ENCODE measurements at places on chromosomes 5 and 9.

DNA sequence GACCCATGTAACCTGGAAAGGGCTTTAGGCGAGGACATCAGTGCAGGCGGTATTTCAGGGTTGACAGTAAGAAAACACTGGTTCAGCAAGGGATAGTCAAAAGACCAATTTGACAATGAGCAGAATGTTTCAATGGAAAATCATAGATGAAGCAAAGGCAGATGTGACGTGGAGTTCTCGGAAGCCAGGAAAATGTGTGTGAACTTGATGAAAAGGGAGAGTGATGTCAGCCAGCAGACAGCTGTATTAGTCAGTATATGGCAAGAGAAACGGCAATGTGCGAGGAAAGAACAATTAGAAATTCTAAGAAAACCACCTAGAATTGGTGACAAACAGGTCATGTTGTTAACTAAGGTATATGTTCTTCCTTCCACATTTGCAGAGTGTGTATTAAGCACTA is 503.9 kb upstream of the DAB2 start:
- no peaks in the 10 kb centered on the region for H3K27me3 ChIP-seq
- no peaks in the 10 kb centered on the region for H3K36me3 ChIP-seq
- peak; percentile 54 for DNase-seq
- H3K27ac ChIP-seq: no peak overlapping the region

- peaks cover 70% of the 10 kb centered on the region for H3K4me1 ChIP-seq
- peaks cover 13% of the 10 kb centered on the region for H3K36me3 ChIP-seq
- peak; percentile 63 for DNase-seq
- no peaks in the 10 kb centered on the region for H3K27me3 ChIP-seq
- peak overlapping the region; percentile 42 for H3K27ac ChIP-seq
These were observed 59.1 kb downstream of the C9orf152 start for GRCh38 chr9:110148891-110149290.

GRCh38 chr9:123149067-123149466 is 115.6 kb downstream of the GPR21 start:
- H3K4me3 ChIP-seq: no peak overlapping the region
- H3K4me1 ChIP-seq: no peaks in the 10 kb centered on the region
- no peaks in the 10 kb centered on the region for H3K36me3 ChIP-seq
- DNase-seq: no peak
- H3K27ac ChIP-seq: no peak overlapping the region
- H3K27me3 ChIP-seq: no peaks in the 10 kb centered on the region

DNA sequence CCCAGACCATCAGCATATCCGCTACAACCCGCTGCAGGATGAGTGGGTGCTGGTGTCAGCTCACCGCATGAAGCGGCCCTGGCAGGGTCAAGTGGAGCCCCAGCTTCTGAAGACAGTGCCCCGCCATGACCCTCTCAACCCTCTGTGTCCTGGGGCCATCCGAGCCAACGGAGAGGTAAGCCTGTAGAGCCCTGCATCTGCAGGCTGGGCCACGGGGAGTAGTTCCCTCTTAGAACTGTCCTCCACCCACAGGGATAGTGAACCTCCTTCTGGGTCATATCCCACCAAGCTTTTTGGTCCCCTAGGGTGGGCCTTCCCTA is 569 bp downstream of the GALT start:
- H3K27ac ChIP-seq: peak overlapping the region; percentile 74
- DNase-seq: no peak
- peaks cover 20% of the 10 kb centered on the region for H3K4me1 ChIP-seq
- no peaks in the 10 kb centered on the region for H3K27me3 ChIP-seq

GRCh38 chr9:84670138-84671041 is 861 bp downstream of the NTRK2 start:
- no peaks in the 10 kb centered on the region for H3K36me3 ChIP-seq
- peak; percentile 24 for DNase-seq
- peak overlapping the region; percentile 72 for H3K4me3 ChIP-seq

DNA sequence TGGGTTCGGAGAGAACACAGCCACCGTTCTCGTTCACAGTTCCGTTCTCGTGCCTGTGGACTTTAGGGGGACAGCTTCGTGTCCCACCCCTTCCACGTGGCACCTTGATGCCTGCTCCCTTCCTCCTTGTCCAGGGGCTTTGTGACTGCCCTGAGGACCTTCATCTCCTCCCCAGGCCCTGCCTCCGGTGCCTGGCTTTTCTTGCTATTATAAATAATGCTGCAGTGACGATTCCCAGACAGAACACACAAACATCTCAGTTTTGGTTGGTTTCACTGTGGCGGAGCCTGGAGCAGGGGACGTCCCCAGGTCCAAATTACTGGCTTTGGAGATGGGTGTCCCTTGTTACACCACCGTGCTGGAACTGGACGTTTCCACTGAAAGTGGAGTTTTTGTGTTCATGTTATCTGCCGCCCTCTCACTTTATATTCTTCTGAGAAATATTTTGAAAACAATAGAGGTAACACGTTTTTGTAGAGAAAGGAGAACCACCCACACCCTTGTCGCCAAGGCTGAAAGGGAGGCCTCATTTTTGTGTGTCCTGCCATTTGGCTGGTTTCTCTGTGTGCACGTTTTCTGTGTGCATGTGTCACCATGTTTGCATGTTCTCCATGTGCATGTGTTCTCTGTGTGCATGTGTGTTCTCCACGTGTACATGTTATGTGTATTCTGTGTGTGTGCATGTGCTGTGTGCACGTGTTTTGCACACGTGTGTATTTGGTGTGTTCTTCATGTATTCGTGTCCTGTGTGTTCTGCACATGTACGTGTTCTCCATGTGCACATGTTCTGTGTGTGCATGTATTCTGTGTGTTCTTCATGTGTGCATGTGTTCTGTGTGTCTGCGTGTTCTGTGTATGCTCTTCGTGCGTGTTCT is 24.2 kb downstream of the WNK2 start:
- H3K27ac ChIP-seq: no peak overlapping the region
- peak overlapping the region; percentile 42 for H3K4me3 ChIP-seq
- no peaks in the 10 kb centered on the region for H3K36me3 ChIP-seq
- peaks cover 10% of the 10 kb centered on the region for H3K4me1 ChIP-seq

GRCh38 chr9:12955510-12956163 is 180.8 kb downstream of the LURAP1L start:
- no peak overlapping the region for H3K27ac ChIP-seq
- H3K27me3 ChIP-seq: no peaks in the 10 kb centered on the region
- peaks cover 7% of the 10 kb centered on the region for H3K4me1 ChIP-seq
- H3K4me3 ChIP-seq: no peak overlapping the region

DNA sequence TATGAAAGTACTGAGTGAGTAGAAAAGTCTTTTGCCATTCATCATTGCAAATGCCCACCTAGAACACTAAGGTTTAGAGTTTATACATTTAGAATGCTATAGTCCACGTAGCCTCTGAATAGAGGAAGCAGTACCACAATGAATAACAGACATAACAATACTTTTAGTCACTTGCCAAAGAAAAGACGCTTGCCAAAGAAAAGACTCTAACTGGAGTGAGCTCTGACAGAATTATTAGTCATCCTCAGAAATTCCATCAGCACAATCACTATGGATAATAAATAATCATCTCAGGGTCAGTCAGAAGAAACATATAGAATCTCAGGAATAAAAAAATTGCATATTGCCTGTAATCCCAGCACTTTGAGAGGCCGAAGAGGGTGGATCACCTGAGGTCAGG is 168.5 kb upstream of the TARS1 start:
- peaks cover 46% of the 10 kb centered on the region for H3K4me1 ChIP-seq
- 0 out of 2 replicates have a peak overlapping the region, but pooled peaks have one; percentile 28 for H3K4me3 ChIP-seq
- H3K36me3 ChIP-seq: no peaks in the 10 kb centered on the region
- H3K27ac ChIP-seq: peak overlapping the region; percentile 80

DNA sequence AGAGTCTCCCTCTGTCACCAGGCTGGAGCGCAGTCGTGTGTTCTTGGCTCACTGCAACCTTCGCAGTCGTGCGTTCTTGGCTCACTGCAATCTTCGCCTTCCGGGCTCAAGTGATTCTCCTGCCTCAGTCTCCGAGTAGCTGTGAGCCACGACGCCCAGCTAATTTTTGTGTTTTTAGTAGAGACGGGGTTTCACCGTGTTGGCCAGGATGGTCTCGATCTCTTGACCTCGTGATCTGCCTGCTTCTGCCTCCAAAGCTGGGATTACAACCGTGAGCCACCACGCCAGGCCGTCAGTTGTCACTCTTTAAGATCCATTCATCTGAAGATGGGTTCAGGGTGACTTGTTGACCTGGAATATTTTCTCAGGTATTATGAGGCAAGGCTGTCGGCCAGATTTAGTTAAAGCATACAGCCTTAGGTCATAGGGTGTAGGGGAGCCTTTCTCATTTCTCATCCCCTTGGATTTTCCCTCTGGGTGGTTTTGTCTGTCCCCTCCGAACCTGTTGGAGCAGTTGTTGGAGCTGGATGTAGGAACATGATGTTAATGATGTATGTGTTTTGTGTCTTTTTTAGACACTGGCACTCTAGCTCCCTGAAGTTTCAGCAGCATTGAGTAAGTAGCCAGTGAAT is 1.6 kb downstream of the SLC22A5 start:
- H3K4me1 ChIP-seq: peaks cover 5% of the 10 kb centered on the region
- no peak for DNase-seq
- no peak overlapping the region for H3K27ac ChIP-seq
- H3K36me3 ChIP-seq: no peaks in the 10 kb centered on the region

DNA sequence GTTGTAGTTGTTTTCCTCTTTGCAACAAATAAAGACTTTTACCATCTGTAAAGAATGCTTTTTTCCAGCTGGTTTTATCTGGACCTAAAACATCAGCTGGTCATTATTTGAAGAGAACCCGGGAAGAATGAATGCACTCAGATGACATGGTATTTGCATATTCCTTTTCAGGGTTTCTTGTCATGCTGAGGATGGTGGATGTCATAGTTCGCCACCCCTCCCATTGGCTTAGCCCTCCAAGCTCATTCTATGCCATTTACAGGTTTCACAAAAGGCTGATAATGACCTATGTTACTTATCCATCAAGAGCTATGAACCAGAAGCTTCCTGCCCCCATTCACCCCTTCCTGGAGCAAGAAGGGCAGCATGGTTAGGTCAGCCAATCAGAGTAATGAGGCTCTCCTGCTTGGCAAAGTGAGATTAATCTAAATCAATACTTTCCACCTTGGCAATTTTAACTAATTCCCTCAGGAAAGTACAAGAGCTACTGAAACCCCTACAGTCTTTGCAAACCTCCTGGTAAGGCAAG is 440.5 kb upstream of the TLE4 start:
- DNase-seq: no peak
- peaks cover 12% of the 10 kb centered on the region for H3K4me1 ChIP-seq
- H3K27ac ChIP-seq: no peak overlapping the region
- H3K27me3 ChIP-seq: no peaks in the 10 kb centered on the region

DNA sequence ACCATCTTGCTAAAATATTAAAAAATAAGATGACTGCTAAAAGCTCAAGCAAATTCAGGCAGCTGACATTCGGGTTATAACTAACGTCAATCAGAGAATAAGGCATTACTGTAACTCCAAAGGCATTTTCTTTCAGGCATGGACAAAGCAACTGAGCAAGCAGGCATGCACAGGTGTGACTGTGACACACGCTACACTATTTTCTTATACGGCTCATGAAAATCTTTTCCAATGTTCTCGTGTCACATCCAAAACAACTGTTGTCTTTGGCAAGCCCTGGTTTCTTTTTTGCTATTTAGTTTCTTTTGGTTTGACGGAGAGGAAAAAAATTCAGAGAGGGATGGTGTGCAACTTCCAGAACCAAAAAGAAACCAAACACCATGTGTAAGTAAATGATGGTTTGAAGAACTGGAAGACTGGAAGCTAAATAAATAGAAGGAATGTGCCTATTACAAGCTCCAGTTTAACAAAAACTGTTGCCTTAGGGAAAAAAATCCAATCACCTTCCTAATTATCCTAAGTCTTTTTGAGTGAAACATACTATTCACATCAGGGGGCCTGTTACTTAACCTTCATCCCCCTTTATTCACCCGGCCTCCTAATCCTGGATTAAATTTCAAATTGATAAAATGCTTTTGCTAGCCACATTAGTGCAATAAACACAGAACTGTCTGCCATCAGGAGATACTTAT is 277.6 kb downstream of the PSAT1 start:
- no peaks in the 10 kb centered on the region for H3K36me3 ChIP-seq
- no peak overlapping the region for H3K27ac ChIP-seq
- no peak for DNase-seq
- peaks cover 5% of the 10 kb centered on the region for H3K27me3 ChIP-seq
- no peak overlapping the region for H3K4me3 ChIP-seq
- no peaks in the 10 kb centered on the region for H3K4me1 ChIP-seq

- no peak for DNase-seq
- H3K27ac ChIP-seq: no peak overlapping the region
- no peaks in the 10 kb centered on the region for H3K27me3 ChIP-seq
- H3K4me3 ChIP-seq: no peak overlapping the region
These were observed 245.7 kb upstream of the IRX1 start for GRCh38 chr5:3349704-3350565.

- H3K4me1 ChIP-seq: peaks cover 8% of the 10 kb centered on the region
- no peaks in the 10 kb centered on the region for H3K36me3 ChIP-seq
- DNase-seq: no peak
These were observed 125.1 kb upstream of the COL5A1 start for GRCh38 chr9:134516464-134516863.

DNA sequence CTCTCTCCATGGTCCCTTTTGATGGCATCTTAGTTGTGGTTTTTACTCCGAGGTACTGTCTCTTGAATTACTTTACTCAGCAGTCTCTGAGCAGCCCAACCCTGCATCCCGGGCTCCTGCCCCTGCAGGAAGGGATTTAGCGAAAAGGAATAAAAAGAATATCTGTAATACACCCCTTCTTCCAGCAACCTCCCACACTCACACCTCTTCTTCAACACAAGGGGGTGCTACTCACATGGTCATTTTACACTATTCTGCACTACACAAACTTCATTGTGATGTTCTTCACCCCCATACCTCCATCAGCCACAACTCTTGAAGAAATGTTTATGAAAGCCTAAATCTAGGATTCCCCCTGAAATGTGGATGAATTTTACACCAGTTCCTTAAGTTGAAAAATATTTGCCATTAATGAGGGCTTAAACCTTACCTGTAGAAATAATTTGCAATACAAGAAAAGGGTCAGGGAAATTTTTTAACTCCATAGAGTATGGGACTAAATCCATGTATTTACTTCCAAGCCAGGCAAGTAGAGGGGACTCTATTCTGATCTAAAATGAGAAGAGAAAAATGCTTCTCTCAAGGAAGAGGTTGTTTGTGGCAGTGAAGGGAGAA is 26.0 kb downstream of the TPD52L3 start:
- H3K4me1 ChIP-seq: peaks cover 28% of the 10 kb centered on the region
- peak; percentile 81 for DNase-seq
- H3K27ac ChIP-seq: no peak overlapping the region

DNA sequence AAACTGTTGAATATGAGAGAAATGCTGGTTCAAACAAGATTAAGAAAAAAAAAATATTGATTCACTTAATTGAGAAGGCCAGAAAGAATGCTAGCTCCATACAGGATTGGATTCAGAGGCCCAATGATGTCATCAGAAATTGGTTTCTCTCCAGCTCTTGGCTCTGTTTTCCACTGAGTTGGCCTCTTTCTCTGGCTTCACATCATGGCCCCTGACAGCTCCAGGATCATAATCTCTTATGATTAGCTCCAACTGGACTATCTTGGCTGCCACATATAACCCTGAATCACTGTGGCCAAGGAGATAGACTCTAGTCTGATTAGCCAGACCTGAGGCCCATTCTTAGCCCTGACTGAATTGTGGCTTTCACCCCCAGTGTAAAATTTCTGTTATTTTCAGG is 244.7 kb upstream of the GRAMD2B start:
- no peak overlapping the region for H3K27ac ChIP-seq
- no peaks in the 10 kb centered on the region for H3K27me3 ChIP-seq
- no peaks in the 10 kb centered on the region for H3K4me1 ChIP-seq
- peak; percentile 53 for DNase-seq
- H3K4me3 ChIP-seq: no peak overlapping the region
